ENCODE measurements at places on chromosomes 13 and 19.

DNA sequence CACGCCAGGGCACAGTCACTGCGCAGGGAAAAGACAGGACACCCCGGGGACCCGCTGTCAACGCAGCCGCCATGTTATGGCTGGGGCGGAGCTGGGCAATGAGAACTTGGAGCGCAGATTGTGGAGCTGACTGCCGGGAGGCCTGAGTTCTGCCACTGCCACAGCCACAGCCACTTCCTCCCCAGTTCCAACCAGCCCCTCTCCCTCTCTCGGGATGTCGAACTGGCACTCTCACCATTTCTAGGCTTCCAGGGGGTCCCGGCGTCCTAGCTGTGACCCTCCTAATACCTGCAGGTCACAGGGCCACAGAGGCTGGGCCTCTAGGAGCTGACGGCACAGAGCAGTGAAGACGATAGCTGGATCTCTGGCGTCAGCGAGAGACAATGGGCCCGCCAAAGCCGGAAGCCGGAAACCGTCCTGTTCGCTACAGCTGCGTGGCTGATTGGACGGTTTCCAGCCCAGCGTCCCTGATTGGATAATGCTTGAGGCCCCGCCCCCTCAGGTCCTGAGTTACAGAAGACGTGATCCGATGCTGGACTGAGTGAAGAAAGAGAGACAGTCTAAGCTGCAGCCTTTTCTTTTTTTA is at the start of gene ZNF506:
TSS of gene ZNF506 (minus strand) at position 385 of the 586 bp plus-strand sequence. CDS start at position 238, 147 bp downstream.
- DNase-seq: peak; percentile 98

GRCh38 chr19:12629215-12629614 is 18.5 kb downstream of the ZNF791 start:
- DNase-seq: no peak

DNA sequence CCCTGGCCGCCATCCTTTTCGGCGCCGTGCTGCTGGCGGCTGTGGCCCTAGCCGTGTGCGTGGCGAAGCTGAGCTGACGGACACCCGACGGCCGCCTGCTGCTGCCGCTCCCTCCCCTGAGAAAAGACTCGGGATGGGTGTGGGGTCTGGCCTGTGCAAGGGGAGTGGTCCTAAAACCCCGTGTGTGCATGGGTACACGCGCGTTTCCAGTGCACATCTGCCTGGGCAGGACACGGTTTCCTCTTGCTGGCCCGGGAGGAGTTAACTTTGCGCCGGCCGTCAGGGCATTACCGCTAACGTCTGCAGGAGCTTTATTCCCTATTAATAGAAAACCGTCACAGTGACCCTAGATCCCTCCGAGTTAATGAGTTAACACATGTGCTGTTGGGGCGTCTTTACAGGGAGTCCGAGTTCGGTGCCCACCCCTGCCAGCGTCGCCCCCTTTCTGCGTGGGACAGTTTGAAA is 1.3 kb downstream of the RGS9BP start:
- no peak for DNase-seq

GRCh38 chr19:41437944-41438574 is 1.7 kb downstream of the DMAC2 start:
- no peak for DNase-seq

DNA sequence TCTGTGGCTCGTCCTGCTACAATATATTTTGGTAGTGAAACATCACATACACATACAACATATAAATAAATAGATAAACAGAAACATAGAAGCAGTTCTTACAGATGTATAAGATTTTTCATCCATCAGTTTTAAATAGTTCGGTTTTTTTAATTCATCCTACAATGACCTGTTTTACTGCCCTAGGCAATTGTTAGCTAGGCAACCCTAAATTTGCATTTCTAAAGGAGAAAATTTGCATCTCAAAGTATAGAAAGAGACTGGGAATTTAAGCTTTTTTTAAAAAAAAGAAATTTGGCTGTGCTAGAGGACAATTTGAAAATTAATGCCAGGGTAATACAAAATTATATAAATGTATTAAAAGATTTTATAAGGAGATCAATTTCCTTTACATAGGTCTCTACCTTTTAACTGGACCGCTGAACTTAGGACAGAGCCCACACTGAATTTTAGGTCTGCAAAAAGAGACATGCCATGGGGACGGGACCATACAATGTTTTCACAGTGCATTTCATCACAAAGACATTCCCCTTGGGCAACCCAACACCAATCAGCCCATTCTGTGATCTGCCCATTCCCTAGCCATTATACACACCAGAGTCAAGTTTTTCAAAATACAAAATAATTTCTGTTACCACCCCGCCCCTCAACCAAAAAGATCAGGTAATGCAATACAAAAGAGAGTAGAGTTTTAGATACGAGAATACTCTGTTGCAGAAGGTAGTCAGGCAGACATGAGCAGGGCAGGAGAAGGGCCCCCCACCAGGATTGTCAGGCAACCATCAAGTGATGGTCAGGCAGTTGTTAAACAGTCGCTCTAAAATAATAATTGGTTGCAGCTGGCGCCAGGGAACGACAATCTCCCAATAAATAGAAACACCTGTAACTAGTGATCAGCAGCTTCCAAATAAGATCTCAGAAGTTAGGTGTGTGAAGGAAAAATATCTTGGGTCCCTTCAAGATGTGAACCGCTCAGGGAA is 299.7 kb upstream of the SGCG start:
- DNase-seq: no peak

- no peak for DNase-seq
Observed at GRCh38 chr13:66546534-66547379, 683.4 kb downstream of the PCDH9 start.

DNA sequence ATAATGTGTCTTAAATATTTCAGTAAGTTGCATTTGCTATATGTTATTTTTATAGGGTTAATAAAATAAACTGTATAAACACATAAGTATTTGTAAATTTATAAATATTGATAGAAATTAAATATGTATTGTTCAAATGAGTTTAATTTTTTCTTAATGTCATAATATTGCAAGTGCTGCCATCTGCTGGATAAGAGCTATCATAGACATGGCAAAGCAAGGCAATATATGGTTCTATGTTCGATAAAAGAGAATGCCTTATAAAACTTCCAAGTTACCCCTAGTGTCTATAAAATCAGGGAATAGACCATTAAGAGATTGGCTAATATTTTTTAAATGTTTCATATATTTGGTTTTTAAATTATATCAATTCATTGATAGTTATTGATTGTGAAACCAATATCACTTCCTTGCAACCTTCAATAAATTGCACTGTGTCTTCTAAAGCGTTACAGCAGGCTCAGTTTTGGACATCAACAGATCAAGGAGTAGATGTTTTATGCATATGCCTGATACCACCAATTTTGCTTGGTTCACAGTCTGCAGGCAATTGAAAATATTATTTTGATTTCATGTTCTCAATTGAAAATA is 29.0 kb upstream of the SLITRK6 start:
- DNase-seq: no peak
